ENCODE measurements at places on chromosomes 4 and X.
A peak's percentile ranks its signal among the peaks of the same experiment; 100 is the strongest.

DNA sequence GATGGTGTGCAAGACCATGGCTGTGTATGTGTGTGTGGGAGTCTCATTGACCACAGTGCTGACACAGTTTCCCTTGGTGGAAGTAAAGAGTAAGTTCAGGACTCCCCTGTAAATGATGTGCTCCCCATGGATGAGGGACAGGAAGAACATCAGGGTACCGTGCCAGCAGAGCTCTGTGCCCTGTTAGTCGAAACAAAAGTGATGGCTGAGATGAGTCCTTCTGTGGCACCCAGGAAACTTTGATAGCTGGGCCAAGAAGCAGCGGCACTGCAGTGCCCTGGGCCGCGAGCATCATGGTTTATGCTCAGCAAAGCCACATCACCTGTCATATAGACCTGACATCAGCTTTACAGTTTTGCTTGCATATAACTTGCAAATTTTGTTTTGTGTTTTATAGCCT is 61.4 kb upstream of the CLDN34 start:
- DNase-seq = no peak

- DNase-seq = peak; percentile 28
These were observed 660 bp downstream of the WWC2 start for GRCh38 chr4:183099537-183100297.

DNA sequence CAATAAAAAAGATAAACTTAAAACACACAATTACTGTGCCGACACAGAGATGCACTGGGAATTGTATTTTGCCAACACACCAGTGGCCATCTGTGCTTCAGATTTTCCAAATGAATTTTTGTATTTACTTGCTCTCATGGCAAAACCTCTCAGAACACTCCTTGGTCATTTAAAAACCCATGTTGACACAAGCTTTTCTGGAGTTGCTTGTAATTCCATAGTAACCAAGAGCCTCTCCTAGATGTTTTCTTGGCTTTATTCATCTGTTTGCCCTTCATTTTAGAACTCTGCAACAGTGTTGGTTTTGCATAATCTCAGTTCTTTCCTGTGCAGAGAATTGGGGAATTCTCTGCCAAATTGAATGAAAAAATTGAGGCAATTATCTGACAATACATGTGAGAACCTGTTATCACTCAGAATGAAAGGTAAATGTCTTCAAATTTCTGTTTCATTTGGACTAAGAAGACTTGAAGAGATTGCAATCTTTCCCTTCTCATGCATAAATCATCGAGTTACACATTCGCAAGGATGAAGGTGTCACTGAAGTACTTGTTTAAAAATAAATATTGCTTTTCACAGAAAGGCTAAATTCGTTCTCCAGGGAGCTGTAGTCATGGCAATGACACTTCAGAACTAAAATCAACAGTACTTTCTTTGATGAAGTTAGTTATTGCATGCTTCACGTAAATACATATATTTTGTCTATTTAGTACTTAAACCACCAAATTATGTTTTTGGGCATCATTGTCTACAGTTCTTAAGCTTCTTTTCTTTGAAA is 301.8 kb upstream of the CTSO start:
- DNase-seq = no peak

GRCh38 chr4:13129095-13129494 is 355.0 kb downstream of the RAB28 start:
- DNase-seq = no peak

DNA sequence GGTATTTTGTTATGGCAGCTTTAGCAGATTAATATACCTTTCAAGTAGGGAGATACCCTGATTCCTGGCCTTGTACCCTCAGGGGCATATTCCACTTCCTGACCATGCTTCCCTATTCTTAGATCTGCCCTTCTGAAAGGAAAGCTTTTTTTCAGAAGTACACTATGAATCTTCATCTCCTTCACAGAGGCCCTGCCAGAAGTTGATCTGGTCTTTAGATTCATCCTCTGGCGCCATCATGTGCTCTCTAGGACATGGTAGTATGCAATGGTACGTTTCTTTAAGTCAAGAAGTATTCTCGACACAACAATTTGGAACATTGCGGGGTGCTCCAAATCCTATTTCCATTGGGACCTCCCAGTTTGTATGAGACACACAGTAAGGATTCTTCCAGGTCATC is 39.6 kb upstream of the DIPK2B start:
- DNase-seq = no peak

DNA sequence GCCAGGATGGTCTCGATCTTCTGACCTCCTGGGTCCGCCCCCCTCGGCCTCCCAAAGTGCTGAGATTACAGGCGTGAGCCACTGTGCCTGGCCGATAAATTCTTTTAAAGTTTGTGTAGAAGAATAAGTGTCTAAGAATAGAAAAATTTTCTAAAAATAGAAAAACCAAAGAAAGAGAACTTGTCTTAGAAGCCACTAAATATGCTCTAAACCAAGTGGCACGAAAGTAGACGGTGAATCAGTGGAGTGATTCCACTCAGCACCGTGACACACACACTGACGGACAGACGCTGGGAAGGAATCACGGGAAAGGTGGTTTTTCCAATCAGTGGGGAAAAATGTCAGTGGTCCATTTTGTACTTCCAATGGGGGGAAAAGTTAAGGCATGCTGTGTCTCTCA is 72.7 kb upstream of the PSAPL1 start:
- no peak for DNase-seq

DNA sequence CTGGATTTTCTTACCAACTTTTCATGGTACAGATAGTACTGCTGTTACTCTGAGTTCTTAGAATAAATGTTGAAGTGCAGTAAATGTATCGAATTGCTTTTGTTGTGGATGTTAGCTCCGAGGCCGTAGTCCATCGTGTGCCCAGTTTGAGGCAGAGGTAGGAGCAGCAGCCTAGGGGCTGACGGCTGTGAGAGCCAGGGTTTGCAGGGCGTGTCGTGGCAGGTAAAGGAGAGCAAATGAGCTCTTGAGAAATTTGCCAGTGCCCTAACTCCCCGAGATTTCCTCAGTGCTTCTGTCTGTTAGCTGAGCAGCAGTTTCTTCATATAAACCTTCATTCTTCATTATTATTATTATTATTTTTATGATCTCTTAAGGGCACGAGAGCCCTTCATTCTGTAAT is 21.6 kb downstream of the PRIMPOL start:
- DNase-seq = no peak

GRCh38 chrX:137695417-137695816 is 129.5 kb downstream of the ZIC3 start:
- DNase-seq = no peak

DNA sequence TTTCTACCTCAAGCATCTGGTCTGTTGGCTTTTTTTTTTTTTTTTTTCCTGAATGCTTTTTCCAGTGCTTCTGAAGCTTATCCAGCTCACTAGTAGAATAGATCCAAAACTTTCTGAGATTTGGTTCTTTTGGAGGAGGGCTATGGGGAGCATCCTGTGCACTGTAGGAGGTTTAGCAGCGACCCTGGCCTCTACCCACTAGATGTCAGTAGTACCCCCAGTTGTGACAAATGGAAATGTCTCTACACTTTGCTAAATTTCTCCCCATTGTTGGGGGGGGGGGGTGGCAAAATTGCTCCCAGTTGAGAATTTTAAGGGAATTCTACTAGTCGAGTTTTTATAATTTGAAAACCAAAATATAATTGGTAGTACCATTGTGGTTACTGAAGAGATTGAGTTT is 23.0 kb upstream of the PPA2 start:
- DNase-seq = no peak

DNA sequence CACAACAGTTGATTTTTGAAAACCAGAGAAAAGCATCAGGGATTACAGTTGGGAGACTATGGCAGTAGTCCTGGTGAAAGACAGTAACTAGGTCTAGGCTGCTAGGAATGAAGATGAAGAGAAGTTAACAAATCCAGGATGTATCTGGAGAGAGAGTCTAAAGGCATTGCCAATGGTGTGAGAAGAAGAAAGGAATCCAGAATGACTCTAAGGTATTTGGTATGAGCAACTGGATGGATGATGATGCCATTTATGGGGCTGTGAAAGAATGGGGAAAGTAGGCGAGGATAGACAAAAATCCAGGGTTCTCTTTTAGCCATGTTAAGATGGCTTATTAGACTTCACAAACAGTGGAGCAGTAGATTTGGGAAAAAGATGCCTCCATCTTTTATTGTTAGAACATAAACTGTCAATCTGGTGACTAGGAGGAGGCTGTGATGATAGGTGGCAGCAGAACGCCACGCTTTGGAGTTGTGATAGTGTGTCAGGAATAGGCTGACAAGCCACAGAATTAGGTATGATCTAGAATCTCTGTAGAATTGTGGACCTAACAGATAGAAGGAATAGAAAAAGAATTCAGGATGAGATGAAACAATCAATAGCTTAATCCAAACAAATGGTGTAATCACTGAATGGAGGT is 27.3 kb upstream of the JADE1 start:
- no peak for DNase-seq

DNA sequence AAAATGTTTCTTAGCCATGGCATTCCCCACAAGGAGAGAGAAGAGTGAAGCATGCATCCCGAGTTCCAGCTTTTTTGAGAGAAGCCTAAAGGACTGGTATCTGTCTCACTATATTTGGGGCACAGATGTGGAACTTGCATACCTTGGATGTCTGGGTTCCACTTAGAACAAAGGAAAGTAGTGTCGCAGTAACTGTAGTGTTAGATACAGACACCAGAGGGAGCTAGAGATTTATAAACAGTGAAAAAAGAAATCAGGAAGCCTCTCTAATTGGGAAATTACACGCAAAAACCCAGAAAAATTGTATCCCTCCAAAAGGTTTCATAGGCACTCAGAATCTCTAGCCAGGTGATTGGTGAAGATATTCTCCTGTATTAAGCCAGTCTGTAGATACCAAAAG is 34.4 kb downstream of the AGTR2 start:
- DNase-seq = peak; percentile 3

DNA sequence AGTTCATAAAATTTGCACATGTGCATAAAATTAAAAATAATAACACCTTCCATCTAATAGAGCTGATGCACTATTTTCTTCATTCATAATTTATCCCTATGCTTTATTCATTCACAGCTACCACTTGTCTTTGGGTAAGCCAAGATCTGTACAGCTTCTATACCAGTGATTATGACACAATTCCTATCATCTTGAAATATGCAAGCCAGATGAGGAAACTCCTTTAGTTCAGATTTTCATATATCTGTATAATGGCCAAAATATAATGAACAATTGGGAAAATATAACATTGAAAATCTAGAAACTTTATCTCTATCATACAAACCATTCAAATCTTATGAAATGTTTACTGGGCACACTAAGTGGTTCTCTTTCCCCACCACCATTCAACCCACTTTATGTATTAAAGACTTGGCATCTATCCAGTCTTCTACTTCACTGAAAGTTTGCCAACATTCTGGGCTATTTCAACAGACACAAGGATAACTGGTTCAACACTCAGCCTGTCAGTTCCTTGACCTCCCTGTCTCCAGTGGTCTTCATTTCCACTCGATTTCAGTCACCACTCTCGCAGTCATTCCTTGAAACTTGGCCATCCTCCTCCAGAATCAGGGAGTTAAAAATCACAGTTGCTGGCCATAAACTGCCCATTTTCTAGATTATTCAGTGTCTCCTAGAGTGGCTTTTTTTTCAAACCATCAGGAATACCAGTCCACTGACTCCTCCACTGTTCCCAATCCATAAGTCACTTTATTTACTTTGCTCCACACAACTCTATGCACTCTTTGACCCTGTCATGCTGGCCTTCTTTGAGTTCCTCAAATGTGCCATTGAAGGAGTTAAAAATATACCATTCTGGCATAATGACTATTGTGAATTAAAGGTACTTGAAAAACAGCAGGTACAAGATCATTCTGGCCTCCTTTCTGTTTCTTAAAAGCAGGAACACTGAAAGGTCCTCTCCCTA is 85.5 kb downstream of the CAMK2D start:
- peak; percentile 61 for DNase-seq

- peak; percentile 17 for DNase-seq
These were observed 87.6 kb downstream of the DCUN1D4 start for GRCh38 chr4:51930557-51930956.

DNA sequence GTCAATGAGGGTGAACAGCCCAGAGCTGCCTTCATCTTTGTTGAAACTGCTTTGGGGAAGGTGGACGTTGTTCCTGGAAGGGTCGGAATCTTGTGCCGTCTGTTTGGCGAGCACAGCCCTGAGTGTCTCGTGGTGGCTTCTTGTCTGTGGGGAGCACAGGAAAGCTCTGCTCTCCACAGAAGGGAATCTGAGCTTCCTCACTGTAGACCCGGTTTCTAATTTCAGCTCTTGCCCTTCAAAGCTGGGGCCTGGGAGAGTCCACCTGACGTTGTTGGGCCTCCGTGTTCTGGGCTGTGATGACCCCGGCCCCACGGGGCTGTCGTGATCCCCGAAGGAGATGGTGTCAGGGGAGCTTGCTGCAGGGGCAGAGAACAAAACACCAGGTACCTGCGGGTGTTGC is 47.5 kb downstream of the SORCS2 start:
- no peak for DNase-seq

DNA sequence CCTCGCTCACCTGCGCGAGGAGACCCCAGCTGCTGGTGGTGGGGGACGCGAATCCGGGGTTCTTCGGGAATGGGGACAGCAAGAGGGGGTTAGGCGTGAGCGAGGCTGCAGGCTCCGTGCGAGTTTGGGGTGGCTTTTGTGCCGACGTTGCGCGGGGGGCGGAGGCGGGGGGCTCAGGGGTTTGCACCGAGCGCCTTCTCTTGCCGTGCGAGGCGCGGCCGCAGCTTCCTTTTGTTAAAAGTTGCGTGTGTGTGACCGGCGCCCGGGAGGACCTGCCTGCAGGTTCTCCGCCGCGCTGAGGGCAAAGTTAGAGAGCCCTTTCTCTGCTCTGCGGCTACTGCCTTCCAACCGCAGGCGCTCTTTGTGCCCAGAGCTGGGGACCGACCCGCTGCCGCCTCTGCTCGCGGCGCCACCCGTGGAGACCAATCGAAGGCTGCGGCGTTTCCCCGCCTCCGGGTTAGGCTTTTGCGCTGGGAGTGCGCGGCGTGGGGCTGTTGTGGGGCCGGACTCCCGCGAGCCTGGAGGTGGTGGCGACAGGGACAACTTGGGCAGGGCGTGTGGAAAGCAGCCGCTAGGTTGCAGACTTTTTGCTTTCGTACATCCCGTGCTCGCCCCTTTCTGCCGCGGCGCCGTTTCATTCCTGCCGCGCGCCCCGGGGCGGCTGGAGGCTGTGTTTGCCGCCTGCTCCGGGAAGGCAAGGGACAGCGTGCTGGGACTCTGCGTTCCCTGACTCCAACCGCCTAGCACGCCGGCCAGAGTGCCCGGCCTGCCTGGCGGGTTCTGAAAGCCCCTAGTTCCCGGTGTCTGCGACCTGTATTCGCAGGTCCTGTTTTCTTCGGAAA is 716 bp downstream of the KIT start:
- peak; percentile 15 for DNase-seq

DNA sequence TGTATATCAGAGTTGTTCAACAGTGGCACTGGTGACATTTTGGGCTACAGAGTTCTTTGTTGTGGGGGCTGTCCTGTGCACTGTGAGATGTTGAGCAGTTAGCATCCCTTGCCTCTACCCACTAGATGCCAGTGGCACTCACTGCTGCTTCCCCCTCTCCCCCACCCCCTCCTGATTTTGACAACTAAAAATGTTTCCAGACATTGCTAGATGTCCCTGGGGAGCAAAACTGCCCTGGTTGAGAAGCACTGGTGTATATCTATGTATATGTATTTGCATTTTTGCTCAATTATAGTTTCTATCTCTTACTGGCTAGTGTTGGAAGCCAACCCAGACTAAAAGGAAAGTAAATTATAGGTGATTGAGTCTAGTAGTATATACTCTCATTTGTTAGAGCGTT is 2.4 kb downstream of the TMEM131L start:
- no peak for DNase-seq

Measured in iris pigment epithelial cell (primary cell).